ENCODE measurements at places on chromosomes 13 and 19. TPM values are rescaled to one million over a fixed set of nuclear protein-coding genes. Genes with fewer than 3 reads are reported as not detected.

The KLK14 gene
- not detected for total RNA-seq

The AP2A1 gene
- 147 TPM for total RNA-seq

The NBEA gene
- total RNA-seq, result 4.1 TPM

The DAND5 gene
- 0.05 TPM for total RNA-seq

- DNase-seq, result no peak
Measured at GRCh38 chr13:94617389-94618000, 15.8 kb downstream of the GPR180 start.

DNA sequence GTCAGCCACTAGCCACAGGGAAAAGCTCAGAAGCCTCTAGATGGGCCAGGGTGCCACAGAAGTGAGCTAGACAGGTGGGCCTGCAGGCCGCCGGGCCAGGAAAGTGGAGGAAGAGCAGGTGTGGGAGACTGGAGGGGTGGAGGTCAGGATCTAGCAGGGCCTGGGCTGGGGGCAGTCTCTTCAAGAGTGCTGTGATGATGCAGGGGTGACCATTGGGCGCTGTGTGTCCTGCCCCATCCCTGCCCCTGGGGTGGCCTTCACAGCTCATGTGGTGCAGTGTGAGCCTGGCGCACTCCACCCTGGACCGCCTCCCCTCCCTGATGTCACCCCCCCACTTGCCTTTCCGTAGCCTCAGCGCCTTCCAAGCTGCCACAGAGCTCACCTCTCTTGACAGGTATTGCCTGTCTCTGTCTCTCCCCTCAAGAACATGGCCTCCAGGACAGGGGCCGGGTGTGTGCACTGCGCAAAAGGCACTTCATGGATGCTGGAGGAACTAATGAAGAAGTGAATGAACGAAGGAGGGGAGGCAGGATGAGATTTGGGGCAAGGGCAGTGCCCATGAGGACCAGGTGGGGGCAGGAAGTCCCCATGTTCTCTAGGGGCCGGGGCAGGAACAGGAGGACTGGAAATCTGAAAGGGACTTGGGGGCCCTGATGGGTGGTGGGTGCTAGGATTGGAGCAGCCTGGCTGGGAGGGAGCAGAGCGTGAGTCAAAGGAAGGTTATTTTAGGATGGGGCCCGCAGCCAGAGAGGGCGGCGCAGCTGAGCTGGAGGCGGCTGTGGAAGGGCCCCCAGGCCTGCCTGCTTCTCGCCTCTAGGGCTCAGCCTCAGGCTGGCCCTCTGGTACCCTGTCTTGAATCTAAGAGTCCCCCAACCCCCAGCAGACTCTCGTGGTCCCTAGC, 6.6 kb downstream of the SSBP4 start:
- no peak for DNase-seq

DNA sequence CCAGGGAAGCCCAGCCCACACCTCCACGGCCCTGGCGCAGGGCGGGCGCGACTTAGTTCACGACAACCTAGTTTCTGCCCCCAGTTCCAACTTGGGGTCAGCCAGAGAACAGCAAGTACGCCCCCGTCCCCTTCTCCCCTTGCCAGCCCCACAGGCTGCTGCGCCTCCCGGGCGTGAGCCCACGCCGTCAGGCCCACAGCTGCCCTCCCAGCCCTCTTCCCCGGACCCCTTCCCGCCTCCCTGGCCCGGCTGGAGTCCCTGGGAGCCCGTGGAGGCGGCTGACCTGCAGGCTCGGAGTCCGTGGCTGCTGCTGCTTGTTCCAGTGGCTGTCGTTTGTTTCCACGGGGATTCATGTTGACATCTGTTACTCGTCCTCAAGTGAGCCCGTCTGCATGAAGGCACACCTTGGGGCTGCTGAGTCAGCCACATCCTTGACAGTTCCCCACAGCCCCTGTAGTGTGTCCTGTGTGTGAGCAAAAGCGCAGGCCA, 86.0 kb downstream of the ATP11A start:
- DNase-seq, result no peak

- DNase-seq, result no peak
Measured at GRCh38 chr13:33050161-33050560, 33.9 kb downstream of the KL start.

DNA sequence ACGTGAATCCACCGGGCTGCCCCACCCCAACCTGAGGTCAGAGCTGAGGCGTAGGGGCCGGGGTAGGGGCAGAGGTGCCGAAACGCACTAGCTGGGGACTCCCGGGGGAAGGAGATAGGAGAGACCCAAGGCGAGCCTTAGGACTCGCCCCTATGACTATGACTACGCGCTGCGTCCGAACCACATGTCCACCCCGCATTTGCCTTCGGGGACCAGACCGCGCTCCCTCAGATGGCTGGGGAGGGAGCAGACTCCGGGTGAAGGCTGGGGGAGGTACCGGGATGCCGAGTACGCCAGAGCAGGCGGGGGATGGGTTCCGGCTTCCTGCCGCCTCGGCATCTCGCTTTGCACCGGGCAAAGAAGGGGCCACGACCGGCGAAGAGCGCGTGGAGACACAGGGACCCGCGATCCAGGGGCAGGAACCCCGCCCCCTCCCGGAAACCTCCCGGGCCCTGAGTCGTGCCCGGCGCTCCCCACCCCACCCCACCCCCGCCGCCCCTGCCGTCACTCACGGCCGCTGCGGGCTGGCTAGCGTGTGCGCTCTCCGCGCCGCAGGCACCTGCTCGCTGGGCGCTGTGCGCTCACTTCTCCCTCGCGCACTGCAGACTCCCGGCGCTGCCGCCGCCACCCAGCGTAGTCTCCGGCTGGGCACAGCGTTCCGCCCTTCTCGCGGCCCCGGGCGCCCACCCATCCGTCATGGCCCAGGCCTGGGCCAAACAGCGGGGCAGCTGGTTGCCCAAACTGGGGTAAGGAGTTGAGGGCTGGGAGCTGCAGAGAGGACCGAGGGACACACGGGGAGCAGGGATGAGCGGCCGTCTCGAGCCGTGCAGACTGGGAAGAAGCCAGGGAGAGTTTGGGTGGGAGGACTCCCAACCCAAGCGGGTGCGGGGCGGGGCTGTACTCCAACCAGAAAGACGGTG, 622 bp upstream of the VSTM2B start:
- no peak for DNase-seq

DNA sequence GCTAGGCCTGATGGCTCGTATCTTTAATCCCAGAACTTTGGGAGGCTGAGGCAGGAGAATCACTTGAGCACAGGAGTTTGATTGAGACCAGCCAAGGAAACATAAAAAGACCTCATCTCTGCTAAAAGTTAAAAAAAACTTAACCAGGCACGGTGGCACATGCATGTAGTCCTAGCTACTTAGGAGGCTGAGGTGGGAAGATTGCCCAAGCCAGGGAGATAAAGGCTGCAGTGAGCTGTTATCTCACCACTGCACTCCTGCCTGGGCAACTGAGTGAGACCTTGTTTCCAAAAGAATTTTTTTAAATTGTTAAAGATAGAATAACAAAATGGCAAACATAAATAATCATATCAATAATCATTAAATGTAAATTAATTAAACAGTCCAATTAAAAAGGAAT, 365.8 kb downstream of the MTUS2 start:
- no peak for DNase-seq
